ENCODE measurements at places on chromosomes 1 and 21.

DNA sequence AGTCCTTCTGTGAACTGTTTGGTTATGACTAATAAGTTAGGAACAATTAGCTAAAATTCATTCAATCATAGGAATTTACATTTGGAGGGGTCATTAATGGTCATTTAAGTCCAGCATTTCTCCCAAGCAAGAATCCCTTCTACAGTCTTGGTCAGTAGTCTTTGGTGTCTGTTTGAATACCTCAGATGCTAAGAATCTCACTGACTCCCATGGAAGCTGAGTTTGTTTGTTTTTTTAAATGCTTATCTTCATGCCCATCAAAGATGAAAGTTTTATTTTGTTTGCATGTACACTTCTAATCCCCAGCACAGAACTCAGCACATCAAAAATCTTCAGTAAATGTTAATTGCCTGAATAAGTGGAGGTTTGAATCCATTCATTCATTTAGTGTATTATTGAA lies 41.3 kb upstream of the SLC44A3 start:
- no peak for DNase-seq

- no peak for DNase-seq
These were observed 79.2 kb upstream of the SAMD11 start for GRCh38 chr1:844472-845026.

GRCh38 chr1:171334024-171334640 lies 20.1 kb downstream of the FMO4 start:
- no peak for DNase-seq

DNA sequence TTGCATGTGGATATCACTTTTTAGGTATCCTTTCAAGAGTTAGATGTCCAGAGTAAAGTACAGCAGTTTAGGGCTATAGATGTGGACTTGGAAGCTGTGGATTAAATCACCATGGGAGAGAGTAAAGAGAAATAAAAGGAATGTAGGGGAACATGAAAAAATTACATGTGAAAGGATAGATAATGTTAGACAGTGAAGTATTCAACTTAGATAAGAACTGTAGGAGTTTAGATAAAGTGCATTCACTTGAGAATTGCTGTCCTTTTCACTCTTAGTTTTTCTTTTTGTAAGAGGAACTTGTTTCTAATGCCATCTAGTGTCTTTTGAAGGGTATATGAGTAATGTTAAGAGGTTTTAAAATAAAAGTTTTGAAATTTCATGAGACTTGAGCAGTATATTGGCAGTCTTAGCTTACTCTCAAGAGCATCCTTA lies 40.1 kb downstream of the MAST2 start:
- no peak for DNase-seq

- no peak for DNase-seq
These were observed 105.6 kb downstream of the NR5A2 start for GRCh38 chr1:200133123-200133522.

DNA sequence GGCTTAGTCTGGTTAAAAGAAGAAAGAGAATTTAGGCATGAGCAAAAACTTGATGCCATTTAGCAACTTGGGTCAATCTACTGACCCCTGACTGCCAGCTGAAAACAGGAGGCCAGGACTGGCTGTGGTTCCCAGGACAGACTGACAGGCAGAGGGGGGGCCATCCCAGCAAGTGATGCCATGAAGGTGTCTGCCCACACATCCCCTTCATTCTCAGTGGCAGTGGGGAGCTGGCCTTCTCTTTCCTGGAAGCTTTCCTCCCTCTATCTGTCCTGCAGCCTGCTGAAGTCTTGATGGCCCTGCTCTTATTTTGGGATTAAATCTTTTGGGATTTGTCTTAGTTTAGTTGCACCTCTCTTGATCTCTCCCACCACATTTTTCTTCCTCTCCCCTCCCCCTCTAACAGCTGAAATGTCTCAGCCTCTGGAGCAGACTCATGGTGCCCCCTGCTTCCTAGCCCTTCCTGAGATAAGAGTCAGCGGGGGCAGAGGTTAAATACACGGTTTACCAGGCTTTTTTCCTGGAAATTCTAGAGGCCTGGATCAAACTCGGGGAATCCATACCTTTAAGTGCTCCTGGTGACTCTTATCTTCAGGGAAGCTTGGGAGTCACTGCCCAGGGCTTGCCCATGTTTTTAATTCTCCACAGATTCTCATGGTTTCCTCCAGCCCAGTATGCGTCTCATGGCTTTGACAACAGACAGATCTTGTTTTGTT lies 99.5 kb upstream of the TSPAN2 start:
- DNase-seq, result no peak

DNA sequence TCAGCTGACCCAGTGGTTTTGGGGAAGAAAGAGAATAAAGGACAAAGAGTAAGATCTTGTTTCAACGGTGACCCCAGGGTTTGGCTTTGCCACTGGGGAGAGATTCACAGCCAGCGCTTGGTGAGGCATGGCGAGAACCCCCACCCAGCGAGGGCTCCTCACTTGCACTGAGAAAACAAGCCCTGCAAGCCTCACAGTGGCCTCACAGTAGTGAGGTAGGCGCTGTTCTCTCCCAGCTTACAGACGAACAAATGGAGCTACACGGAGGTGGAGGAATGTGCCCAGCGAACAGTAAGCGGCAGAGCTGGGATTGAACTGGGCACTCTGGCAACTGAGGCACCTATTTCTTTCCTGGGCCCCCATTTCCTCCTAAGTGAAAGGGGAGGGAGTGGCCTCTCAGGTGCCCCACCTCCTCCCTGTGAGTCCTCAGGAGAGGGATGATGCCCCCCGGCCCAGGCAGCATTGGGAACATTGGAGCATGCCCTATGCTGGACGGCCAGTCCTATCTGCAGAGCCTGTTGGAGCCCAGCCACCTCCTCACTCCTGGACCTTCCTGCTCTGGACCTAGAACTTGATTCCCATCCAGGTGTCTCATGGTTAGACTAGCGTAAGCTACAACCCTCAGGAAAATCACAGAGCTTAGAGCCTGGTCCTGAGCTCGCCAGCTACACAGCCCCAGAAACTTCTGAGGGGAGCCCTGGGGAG lies 73.4 kb upstream of the EDN2 start:
- no peak for DNase-seq

DNA sequence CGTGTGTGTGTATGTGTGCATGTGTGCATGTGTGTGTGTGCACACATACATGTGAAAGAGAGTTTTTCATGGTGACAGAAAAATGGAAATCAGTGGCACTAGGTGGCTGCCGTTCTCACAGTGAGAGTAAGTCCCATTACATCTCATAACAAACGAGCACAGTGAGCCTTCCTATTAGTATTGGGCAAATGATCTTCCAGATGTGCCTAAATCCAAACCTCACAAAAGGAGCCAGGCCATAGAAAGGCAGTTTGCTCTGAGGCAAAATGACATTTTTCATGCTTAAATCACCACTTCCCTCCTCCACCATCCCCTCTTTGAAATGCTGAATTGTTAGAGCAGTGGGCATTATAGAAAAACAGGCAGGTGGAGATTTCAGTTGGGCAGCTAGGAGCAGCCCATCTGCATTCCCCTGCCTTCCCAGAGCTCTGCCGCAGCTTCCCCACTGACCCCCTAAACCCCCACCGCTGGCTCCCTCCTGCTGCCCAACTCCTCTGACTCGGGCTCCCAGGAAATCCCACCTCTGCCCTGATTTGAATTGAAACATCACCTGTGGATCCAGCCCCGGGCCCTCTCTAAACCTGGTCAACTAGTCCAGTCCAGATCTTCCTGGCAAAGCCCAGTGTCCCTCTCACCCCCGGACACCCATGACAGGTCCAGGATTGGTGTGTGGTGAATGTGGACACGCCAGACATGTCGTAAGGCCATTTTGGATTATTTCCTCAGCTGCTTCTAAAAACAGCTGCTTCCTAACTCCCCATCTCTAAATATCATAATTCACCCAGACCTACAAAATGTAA lies 190.5 kb downstream of the SEC16B start:
- no peak for DNase-seq

Measured in chondrocyte (in vitro differentiated cells).